ENCODE measurements at places on chromosomes 6 and 20.

DNA sequence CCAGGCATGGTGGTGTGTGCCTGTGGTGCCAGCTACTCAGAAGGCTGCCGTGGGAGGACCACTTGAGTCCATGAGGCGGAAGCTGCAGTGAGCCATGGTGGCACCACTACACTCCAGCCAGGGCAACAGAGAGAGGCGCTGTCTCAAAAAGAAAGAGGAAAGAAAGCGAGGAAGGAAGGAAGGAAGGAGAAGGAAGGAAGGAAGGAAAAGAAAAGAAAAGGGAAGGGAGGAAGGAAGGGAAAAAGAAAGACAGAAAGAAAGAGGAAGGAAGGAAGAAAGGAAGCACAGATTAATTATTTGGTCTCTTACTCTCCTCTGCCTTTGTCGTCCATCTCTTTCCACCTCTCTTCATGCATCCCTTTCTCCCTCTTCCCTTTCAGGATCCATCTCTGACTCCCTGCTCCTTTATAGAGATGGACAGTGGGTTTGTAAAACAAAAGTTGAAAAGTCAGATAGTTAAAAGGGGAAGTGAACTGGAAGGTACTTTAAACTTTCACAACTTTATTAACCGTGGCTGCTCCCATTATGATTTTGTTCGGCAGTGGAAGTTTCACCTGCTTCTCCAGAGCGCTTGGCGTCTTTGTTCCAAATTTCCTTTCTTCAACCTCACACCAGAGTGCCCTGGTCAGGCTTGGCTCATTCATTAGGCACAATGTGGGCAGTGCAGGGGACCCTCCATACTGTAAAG lies 1.5 kb downstream of the HLA-DQA1 start:
- DNase-seq = no peak

DNA sequence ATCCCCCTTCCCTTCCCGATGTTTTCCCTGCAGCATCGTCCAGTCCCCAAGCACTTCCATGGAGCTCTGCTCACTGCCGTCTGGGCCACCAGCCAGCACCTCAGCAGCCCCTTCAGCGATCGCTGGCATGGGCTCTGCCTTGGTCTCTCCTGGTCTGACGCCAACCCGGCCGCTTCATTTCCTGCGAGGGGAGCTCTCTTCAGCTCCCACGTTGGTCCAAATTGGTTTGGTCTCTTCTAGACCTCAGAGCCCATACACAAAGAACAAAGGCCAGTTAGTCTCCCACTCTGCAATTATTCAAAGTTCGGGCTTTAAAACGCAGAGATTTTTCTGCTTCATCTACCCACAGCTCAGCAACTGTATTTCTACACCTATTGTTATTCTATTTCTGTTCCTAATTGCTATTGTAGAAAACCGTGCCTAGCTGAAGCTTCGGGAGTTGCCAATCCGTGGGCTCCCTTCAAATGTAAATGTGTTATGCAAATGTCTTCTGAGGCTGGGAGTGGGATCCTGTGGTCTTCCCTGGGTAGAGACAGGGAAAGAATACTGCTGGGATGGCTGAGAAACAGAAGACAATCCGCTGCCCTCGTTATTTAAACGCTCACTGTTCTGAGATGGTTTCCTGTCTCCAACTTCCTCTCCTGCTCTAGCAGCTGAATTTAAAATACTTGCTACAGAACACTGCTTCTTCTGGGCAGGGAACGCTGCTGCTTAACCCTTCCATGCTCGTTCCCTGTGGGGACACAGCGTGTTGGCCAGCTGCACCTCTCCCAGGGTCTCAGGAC lies 154.2 kb upstream of the QKI start:
- no peak for DNase-seq

- no peak for DNase-seq
Observed at GRCh38 chr6:69096681-69097080, 461.6 kb downstream of the ADGRB3 start.

- no peak for DNase-seq
Observed at GRCh38 chr20:22771706-22772105, 187.3 kb upstream of the FOXA2 start.

DNA sequence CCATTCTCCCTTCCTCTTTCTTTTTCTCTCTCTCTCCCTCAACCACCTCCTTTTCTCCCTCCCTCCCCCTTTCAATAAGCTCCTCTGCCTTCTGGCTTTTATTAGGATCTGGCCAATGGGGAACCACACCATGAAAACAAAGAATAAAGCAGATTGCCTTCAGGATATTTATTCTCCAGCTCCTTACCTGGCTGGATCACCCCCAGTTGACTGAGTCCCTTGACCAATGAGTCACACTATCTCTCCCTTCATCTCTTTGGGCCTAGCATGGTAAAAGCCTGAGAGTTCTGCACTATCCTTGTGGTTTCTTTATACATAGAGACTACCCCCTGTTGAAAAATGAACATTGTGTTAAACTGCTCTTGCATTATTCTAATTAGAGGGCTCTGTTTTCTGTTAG lies 476.8 kb downstream of the EPHA7 start:
- DNase-seq = no peak

- DNase-seq = no peak
Observed at GRCh38 chr6:120700001-120700400, 634.3 kb downstream of the TBC1D32 start.

- no peak for DNase-seq
Observed at GRCh38 chr20:54123587-54124180, 50.1 kb downstream of the CYP24A1 start.

- no peak for DNase-seq
Observed at GRCh38 chr6:170248111-170248805, 42.6 kb downstream of the DLL1 start.

GRCh38 chr20:40993794-40994540 lies 34.7 kb upstream of the TOP1 start:
- no peak for DNase-seq

DNA sequence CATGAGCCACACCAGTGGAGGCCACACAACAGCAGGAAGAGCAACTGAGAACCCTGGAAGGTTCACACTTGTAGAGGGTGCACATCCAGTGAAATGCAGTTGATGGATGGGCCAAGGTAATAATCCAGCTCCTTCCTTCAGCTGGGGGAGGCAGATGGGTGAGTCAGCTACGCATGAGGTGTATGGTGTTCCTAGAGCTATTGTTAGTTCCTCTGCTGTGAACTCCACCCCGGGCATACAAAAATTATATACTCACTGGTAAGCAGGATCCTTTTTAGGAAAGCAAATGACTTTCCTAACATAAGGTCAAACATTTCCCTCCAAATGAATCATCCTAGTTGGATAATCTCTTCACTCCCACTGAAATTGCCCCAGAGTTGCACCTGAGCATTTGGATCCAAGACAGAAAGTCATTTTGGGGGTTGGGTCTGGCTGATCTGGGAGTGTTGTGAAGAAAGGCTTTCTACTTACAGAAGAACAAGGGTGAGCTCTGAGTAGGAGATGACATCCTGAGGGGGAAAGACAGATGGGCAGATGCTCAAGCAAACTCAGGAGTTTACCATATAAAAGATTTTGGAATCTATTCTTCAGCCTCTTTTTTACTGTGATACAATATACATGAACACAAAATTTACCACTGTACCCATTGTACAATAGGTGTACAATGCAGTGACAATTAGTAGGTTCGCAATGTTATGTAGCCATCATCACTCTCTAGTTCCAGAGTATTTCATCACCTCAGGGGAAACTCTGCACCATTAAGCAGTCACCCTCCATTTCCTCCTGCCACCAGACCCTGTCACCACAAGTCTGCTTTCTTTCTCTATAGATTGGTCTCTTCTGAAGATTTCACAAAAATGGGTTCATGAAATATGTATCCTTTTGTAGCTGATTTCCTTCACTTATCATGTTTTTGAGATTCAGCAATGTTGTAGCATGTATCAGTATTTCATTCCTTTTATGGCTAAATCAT lies 11.1 kb downstream of the HLA-F start:
- no peak for DNase-seq

DNA sequence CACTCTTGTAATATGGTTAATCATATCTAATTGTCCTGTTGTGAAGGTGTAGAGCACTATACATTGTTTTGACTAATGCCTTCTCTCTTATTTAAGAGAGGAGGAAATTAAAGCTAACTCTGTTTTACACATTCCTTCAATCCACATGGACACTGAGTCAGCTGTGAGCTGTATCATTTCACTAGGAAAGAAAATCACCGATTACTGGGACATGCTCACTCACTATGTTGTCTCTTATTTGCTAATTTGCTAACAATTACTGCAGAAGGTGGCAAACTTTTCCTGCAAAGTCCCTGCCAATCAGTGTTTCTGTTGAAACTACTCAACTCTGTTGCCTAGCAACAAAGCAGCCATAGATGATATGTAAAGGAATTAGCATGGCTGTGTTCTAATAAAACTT lies 98.2 kb downstream of the BCAS1 start:
- no peak for DNase-seq

DNA sequence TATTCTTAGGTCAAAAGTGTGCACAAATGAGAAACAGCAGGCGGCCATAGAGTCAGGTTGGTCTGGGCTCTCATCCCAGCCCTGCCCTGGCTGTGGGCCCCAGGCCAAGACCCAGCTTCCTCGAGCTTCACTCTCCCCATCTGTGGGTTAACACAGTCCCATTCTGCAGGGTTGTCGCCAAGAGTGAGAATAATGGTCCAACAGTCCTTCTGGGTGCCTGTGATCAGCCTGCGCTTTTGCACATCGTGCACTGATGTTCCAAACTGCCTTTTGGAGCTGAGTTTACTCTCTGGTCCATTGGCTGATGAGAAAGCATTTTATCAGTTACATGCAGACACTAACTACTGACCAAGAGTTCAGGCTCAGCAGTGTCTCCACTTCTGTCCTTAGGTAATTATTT lies 82.6 kb downstream of the INSM1 start:
- no peak for DNase-seq

DNA sequence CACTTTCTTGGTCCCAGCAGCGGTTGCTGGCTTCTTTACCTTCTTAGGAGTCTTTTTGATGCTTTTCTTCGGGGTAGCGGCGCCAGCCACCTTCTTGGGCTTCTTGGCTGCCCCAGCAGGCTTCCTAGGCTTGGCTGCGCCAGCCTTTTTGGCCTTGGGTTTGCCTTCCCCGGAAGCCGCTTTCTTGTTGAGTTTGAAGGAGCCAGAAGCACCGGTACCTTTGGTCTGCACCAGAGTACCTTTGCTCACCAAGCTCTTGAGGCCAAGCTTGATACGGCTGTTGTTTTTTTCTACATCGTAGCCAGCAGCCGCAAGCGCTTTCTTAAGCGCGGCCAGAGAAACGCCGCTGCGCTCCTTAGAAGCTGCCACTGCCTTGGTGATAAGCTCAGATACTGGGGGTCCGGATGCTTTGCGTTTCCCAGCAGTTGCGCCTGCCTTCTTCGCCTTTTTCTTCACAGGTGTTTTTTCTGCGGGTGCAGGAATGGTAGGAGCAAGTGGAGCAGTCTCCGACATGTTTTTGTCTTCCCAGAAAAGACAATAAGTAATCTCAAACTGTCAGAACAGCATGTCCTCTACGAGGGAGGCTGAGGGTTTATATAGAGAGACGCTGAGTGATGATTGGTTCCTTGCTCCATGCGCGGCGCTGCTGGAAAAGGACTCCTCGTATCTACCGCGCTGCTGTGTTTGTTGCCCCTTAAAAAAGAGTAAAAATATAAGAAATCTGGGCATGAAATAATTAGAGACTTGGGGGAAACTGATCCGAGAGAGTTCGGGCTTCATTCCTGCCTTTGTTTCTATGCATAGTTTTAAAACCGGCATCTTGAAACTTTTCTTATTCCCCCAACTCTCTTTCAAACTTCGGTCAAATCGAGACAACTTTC lies 130.3 kb upstream of the BTN3A2 start:
- peak; percentile 81 for DNase-seq

DNA sequence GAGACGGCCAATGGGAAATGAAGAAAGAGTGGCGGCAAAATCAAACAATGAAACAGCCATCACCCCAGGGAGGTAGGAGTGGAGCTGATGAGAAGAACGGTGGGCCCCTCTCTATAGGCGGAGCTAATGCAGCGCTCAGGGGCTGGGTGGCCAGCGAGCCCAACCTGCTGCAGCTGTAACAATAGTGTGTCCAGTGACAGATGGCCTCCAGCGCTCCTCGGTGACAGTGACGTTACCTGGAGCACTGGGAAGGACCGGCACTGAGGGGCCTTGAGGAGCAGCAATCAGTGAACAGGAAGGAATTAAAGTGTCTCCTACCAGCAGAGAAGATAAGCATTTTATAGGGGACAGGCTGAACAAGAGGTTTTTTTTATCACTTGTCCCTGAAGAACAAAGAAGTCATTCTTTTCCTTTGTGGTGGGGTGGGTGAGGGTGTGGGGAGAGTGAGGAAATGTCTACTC lies 81.6 kb downstream of the FOXA2 start:
- DNase-seq = no peak

DNA sequence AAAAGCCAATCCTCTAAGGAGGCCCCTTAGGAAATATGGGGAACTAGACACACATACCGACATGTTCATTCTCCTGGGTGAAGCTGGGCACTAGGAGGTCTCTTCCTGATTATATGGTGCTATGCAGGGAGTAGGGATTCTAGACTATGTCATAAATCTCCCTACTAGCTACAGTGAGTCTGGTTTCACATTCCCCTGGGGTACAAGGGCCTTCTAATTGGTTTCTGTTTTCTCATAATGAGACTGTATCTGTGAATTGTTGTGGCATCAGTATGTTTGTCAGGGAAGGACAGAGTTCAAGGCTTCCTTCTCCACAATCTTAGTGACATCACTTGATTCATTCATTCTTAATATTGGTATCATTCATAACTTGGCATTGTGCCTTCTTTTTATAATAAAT lies 103.5 kb downstream of the TINAG start:
- no peak for DNase-seq

DNA sequence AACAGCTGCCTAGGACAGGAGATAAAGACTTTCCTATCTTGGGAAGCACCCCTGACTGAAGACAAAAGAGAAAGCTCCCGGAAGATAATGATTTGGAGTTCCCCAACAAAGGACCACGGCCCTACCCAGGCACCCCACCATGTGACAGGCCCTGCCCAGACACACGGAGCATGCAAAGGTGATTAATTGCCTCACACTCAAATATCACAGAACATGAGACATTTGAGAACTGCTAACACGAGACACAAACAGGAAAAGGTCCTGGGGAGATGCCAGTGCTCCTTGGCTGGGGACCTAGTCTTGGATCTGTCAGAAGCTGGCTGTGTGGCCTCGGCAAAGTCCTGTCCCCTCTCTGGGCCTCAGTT lies 82.5 kb upstream of the PTPN1 start:
- no peak for DNase-seq

- DNase-seq = peak; percentile 79
Observed at GRCh38 chr20:58179432-58180099, 48.9 kb downstream of the ANKRD60 start.

GRCh38 chr20:38554986-38555385 lies 26.0 kb upstream of the ADIG start:
- no peak for DNase-seq

DNA sequence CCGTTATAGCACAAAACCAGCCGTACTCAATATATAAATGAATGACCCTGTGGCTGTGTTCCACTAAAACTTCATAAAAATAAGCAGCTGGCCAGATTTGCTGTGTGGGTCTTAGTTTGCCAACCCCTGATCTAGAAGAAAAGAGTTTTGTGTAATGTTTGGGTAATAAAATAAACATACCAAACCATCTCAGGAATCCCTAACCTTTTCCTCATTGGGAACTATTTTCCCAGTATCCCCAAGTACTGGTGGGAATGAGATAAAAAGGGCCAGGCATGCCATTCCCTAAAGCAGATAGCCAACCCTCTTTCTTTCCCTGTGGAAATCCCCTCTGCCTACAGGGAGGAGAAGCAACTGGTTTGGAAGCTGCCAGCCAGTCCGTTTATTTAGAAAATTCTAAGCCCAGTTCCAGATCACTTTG lies 169.1 kb upstream of the AKAP12 start:
- no peak for DNase-seq
